ENCODE measurements at places on chromosomes 6 and 20. TPM values are rescaled to one million over a fixed set of nuclear protein-coding genes. Genes with fewer than 3 reads are reported as not detected.

Gene LAMA5
- 0.76 TPM for total RNA-seq

Gene FERMT1
- total RNA-seq, result 0.09 TPM

Gene FRMD1
- total RNA-seq, result not detected

DNA sequence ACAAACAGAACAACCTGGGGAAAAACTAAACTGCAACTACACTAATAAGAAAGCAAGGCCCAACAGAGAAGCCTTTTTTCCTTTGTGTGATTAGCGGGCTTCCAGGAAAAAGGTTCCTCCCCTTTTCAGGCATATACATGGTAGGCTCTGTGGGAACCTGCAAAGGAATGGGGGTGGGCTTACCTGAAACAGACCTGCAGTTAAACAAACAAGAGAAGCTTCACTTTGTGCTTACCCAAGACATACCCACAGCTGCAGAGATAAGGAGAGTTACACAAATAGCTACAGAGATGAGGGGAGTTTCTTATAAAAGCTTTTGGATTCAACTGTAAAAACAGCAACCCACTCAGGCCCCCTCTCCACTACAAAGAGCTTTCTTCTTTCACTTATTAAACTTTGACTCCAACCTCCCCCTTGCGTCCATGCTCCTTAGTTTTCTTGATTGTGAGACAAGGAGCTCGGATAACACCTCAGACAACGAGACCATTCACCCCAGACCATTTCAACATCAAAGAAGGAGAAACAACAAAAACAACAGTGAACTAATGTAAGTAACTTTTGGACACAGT is 30.9 kb downstream of the RNF146 start:
- no peak for DNase-seq

DNA sequence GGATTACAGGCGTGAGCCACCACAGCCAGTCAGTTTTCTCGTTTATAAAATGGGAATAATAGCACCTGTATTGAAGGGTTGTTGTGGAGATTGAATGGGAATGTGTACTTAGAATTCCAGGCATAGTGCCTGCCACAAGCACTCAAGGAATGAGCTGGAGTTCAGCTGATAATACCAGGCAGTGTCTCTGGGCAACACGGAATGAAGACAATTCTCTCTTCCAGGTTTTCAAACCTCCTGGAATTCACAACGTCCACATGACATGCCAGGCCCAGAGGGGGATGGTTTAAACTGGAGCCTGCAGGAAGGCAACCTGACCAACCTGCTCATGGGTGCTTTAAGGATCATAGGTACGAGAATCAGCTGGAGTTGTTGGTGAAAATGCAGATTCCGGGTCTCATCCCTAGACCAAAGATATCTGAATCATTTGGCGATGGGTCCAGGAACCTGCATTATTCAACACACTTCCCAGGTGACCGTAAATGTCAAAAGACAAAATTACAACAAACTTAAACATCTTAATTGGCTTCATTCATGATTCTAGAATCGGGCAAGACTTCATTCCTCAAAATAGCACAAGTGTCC is 1.9 kb upstream of the PTPN1 start:
- DNase-seq, result no peak

- no peak for DNase-seq
Measured at GRCh38 chr6:143098054-143098671, 37.5 kb downstream of the AIG1 start.

GRCh38 chr20:50015993-50016770 is 33.4 kb downstream of the SNAI1 start:
- DNase-seq, result no peak

DNA sequence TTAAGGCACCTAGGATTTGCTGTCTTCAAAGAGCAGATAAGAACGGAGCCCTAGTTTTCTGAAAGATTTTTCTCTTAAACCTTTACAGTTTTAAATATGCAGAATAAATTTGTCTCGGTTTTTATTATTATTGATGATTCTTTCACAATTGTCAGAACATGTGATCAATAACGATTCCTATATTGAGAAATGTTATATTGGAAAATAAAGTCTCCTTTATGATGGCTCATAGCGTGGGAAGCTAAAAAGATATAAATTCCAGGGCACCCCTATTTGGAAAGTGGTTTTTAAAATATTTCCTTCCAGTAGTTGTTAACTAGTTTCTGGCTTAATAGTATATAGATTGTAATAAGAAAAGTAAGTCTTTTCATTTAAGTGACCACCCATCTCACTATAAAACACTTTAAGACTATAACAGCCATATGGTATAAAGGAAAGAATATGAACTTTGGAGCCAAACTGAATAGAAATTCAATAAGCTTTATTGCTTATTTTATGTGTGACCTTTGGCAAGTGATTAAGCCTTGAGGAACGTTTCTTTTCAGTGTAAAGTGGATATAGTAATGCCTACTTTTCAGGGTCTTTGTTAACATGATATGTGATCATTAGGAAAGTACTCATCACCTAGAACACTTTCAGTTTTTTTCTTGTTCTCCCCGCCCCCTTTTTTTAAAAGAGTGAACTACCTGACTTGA is 369.6 kb downstream of the LAMA2 start:
- no peak for DNase-seq

DNA sequence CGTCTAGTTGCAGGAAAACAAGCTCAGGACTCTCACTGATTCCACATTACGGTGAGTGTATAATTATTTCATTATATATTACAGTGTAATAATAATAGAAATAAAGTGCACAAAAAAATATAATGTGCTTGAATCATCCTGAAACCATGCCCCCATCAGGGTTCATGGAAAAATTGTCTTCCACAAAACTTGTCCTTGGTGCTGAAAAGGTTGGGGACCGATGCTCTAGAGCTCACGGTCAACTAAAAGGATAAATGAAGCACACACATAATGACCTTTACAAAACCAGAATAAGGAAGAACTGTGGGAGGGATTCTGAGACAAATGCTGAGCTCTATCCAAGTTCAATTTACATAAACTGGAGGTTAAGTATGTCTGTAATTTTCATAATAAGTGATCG is 194.3 kb downstream of the COL19A1 start:
- no peak for DNase-seq
